ENCODE measurements at places on chromosomes 4 and X. TPM values are rescaled to one million over a fixed set of nuclear protein-coding genes. Genes with fewer than 3 reads are reported as not detected.

CXCL6 gene
- total RNA-seq, result not detected

HELT gene
- not detected for total RNA-seq

MAGEA2 gene
- total RNA-seq, result not detected

TBC1D19 gene
- 49.2 TPM for total RNA-seq

SPATA4 gene
- total RNA-seq, result 0.72 TPM

CFP gene
- total RNA-seq, result 0.29 TPM

GRCh38 chrX:149638860-149639259, 7.3 kb upstream of the TMEM185A start:
- DNase-seq, result no peak

GRCh38 chr4:3779509-3779908, 13.3 kb downstream of the ADRA2C start:
- DNase-seq, result no peak

DNA sequence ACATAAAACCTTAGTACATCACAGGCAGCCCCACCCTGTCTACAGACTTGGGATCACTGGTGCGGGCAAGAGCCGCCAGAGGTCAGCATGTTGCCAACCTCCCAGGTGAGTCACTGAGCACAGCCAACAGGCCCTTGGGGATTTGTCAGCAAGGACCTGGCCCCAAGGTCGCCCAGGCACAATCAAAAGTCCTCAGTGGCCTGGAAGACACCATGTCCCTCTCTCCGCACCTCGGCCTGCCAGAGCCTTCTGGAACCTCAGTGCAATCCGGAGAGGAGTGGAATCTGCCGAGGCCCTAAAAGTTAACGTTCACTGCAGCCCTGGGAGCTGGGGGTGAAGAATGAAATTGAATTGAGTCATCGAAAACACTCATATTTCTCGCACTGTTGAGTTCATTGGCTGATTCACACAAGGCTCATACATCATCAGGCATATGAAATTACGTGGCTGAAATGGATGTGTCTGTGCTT, 74.3 kb downstream of the WFS1 start:
- DNase-seq, result peak; percentile 98

DNA sequence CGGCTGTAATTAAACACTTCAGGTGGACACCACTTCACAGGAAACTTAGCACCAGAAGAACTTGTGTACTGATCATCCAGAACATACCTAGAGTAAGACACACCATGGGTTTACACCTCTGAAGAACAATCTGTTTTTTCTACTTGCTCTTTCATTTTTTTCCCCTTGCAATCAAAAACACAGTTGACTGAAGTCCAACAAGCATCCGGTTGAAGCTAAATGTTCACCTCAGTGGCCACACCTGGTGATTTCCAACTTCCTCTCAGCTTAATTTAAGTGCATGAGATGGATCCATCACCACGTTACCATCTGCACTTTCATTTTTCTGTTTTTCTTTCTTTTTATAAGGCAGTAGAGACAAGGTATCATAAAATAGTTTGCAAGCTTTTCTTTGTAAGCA, 4.9 kb upstream of the TXK start:
- no peak for DNase-seq

GRCh38 chr4:27148211-27148895, 287.7 kb downstream of the STIM2 start:
- no peak for DNase-seq

- DNase-seq, result no peak
These were observed 52.2 kb downstream of the GRSF1 start for GRCh38 chr4:70787496-70787895.

GRCh38 chr4:92128676-92129075, 175.1 kb upstream of the GRID2 start:
- no peak for DNase-seq

- no peak for DNase-seq
These were observed 1.2 kb downstream of the TMEM255A start for GRCh38 chrX:120309873-120310705.

DNA sequence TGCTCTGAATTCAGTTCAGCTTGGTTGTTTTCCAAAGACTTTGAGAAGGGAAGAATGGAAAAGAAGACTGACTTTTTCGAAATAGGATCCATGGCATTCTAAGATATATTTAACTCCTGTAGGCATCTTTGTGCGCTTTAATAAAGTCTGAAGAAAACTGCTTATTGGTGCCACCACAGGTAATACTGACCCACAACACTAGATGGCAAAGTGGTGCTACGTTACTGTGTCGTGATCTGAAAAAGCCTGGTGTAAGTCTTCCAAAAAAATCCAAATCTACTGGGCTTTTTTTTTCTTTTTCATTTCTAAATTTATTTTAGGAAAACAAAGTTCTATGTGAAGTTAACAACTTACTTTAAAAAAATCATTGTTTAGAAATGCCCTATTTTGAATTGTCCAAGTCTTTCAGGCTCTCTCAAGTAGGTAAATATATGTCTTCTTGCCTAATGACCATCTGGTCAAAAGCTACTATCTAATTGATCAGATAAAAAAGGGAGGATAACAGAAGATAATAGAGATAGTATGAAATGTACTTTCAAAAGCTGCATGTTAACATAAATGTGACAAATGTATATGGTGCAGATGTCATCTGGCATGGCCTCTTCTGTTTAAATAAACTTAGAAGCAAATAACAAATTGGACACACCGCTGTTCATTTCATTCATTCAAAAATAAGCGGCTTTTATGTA, 47.0 kb upstream of the MID1IP1 start:
- DNase-seq, result no peak

DNA sequence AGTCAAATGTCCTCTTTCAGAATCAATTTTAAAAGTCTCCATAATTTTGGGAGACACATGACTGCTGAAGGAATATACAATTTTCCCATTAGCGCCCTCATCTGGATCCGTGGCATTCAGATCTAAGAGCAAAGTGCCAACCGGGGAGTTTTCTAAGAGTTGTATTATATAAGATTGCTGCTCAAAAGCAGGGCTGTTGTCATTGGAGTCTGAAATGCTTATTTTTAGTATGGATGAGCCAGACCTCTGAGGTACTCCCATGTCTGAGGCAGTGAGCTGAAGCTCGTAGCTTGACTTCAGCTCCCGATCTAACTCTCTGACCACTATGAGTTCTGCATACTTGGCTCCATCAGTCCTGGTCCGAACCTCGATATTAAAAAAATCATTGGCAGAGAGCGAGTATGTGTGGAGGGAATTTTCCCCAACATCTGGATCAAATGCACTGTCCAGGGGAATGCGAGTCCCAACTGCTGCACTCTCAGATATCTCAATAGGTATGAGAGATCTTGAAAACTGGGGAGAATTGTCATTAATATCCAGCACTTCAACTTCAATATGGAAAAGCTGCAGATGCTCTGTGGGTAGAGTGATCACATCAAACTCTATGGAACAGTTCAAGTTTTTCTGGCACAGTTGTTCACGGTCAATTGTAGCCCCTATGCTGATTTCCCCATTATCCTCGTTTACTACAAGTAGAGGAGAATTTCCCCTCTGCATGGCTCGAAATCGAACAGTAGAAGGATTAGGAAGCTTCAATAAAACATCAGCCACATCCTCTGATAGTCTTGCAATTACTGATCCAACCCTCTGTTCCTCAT, 917 bp downstream of the PCDH18 start:
- DNase-seq, result no peak

- no peak for DNase-seq
These were observed 156.0 kb upstream of the TTC29 start for GRCh38 chr4:147101678-147102077.

- peak; percentile 18 for DNase-seq
These were observed 225.8 kb upstream of the SPRY1 start for GRCh38 chr4:123170843-123171242.

GRCh38 chrX:32673193-32673592, 538.2 kb downstream of the DMD start:
- no peak for DNase-seq

DNA sequence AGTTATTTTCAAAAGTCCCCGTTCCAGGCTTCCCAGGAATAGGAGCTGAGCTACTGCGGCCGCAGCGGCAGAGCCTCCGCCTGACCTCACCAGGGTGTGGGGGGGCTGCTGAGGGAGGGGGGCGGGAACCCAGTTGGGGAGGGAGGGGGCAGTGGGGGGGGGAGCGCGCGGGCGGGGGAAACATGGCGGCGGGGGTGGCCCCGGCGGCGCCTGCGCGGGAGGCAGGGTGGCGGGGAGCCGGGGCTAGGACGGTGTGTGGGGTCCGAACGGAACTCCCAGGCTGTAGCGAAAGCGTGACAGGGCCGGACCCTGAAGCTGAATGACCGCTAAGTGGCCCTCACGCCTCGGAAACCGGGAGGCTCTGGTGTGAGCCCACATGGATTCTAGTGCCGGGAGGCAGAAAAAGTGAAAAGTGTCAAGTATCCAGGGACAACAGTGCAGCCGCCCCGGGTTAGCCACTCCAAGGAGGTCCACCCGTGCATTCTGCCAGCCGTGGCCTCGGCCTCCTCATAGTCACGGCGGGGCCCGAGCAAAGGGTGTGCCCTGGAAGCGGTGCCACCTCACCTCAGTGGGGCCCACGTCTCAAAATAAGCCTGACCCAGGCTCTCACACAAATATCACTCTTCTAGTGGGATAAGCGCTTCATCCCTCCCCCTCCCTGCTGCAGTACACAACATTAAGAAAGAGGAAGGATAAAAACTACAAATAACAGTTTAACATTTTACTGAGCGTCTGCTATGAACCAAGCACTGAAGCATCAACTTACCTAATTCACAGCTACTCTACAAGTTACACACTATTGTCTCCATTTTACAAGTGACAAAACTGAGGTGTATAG, at the start of gene KLHL13:
KLHL13 (minus strand) TSS at position 98 of the 838 bp plus-strand sequence. CDS start 88,337 bp downstream, outside the sequence.
- DNase-seq, result peak; percentile 82
